ENCODE measurements at places on chromosomes 16 and 17. TPM values are rescaled to one million over a fixed set of nuclear protein-coding genes. Genes with fewer than 3 reads are reported as not detected.

- no peak for DNase-seq
These were observed 54.7 kb downstream of the PGS1 start for GRCh38 chr17:78433013-78433727.

DNA sequence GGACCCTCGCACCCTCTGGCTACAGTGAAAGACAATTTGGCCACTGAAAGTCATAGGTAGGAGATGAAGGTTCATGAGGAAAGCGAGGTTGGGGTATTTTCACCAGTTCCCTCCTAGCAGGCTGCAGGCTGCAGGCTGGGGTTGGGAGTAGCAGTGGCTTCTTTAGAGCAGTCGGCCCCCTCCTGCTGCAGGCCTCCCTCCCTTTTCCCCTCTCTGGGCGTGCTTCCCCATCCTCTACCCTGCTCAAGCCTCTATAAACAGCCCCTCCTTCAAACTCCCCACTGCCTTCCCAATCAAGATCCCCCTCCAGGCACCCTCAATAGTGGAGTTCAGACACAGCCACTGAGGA is 41.8 kb downstream of the GAS7 start:
- no peak for DNase-seq

TMEM256 gene
- 114 TPM for total RNA-seq

DNA sequence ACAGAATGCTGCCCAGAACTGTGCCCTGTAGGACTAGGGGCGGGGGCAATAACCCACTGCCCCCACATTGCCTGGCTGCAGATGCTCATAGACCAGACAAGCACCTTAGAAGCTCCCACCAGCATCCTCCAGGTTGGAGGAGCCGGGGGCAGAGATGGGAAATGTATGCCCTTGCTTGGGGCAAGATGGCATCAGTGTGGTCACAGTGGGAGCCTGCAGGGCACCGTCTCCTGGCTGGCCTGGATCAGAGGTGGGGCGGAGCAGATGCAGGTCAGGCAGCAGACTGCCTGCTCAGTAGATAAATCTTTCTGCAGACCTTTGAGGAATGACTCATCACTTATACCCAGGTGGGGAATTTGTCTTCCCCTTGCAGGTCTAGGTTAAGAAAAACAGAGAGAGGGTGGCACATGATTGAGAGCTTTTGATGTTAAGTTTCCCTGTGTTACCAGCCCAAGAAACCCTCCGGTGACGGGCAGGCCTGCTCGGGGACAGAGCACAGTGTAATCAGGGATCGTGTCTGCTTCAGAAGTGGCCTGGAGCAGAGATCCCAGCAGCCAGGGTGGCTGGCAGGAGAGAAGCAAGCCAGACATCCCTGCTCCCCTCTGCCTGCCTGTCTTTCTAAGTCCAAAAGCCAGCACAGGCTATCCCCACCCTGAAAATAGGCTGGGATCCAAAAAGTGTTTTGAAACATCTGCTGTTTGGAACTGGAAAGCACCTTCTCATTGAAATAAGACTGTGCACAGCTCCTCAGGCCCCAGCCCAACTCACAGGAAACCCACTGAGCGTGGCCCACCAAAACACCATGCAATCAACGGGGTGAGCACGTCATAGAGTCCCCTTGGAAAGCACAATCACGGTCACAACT is 50.7 kb upstream of the RPL38 start:
- DNase-seq = no peak

MATCAP1 gene
- total RNA-seq = 63.5 TPM

MYH2 gene
- not detected for total RNA-seq

GRCh38 chr16:46859719-46860152 is 24.4 kb upstream of the GPT2 start:
- no peak for DNase-seq

KRTAP3-1 gene
- not detected for total RNA-seq

SEPTIN12 gene
- not detected for total RNA-seq

DNA sequence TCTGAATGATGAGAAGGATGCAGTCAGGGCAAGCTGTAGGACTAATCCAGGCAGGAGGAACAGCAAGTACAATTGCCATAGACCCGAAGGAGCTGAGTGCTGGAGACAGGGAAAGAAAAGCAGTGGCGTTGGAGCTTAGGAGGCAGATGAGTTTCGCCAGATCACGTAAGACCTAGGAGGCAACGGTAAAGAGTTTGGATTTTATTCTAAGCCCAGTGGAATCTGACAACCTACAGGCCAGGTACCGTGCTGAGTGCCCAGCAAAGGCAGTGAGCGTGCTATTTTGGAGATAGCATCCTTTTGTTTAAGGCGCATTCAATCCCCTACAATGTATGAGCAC is 1.2 kb downstream of the USP43 start:
- no peak for DNase-seq

GRCh38 chr17:6782244-6782643 is 6.2 kb downstream of the FBXO39 start:
- no peak for DNase-seq

MT4 gene
- not detected for total RNA-seq

SNN gene
- total RNA-seq = 14.4 TPM

OTOP3 gene
- total RNA-seq = not detected

GRCh38 chr16:86288716-86289294 is 221.5 kb upstream of the FOXF1 start:
- DNase-seq = no peak

DNA sequence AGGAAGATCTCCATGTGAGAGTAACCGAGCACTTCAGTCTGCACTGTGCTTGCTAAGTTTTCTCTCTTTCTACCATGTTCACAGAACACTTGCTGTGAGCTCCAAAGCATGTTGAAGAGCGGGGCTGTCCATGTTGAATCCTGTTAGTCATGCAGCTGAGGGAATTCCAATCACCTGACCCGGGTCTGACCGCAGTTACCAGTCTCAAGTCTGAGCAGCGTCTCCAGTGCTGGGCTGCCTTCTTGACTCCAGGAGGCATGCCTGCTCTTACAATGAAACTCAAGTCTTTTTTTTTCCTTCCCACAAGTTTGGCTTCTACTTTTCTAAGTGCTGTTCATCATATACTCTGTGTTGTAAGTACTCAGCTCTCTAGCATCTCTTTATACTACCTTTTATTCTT is 44.3 kb downstream of the HOXB1 start:
- no peak for DNase-seq

GRCh38 chr16:83051451-83051850 is 424.7 kb downstream of the CDH13 start:
- DNase-seq = no peak

DNA sequence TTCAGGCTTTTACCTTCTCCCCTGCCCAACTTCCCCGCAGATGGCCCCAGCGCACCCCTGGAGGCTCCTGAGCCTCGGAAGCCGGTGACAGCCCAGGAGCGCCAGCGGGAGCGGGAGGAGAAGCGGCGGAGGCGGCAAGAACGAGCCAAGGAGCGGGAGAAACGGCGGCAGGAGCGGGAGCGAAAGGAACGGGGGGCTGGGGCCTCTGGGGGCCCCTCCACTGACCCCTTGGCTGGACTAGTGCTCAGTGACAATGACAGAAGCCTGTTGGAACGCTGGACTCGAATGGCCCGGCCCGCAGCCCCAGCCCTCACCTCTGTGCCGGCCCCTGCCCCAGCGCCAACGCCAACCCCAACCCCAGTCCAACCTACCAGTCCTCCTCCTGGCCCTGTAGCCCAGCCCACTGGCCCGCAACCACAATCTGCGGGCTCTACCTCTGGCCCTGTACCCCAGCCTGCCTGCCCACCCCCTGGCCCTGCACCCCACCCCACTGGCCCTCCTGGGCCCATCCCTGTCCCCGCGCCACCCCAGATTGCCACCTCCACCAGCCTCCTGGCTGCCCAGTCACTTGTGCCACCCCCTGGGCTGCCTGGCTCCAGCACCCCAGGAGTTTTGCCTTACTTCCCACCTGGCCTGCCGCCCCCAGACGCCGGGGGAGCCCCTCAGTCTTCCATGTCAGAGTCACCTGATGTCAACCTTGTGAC is 3.6 kb downstream of the MAPK7 start:
- peak; percentile 49 for DNase-seq

GRCh38 chr17:80396157-80397033 is 18.6 kb upstream of the ENDOV start:
- no peak for DNase-seq

DNA sequence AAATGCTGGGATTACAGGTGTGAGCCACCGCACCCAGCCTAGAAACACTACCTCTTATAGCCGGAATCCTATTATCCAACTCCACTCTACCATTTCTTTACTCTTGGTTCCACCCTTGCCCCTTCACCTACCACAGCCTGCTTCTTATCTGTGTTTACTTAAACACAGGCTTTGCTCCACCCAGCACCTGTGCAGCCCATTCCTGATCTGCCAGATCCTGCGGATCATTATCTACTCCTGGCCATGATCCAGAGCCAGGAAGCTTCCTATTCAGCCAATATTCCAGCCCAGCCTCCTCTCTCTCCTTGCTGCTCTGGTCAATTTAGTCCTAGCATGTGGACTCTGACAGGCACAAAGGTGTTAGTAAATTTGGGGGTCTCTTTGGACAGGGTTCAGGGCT is 98.8 kb upstream of the MED13 start:
- no peak for DNase-seq

- DNase-seq = no peak
These were observed 488 bp upstream of the NTN3 start for GRCh38 chr16:2470603-2471015.

GRCh38 chr17:46815474-46816353 is 2.8 kb downstream of the WNT3 start:
- DNase-seq = no peak

GRCh38 chr17:6642592-6642991 is 1.7 kb downstream of the TXNDC17 start:
- DNase-seq = no peak

DNA sequence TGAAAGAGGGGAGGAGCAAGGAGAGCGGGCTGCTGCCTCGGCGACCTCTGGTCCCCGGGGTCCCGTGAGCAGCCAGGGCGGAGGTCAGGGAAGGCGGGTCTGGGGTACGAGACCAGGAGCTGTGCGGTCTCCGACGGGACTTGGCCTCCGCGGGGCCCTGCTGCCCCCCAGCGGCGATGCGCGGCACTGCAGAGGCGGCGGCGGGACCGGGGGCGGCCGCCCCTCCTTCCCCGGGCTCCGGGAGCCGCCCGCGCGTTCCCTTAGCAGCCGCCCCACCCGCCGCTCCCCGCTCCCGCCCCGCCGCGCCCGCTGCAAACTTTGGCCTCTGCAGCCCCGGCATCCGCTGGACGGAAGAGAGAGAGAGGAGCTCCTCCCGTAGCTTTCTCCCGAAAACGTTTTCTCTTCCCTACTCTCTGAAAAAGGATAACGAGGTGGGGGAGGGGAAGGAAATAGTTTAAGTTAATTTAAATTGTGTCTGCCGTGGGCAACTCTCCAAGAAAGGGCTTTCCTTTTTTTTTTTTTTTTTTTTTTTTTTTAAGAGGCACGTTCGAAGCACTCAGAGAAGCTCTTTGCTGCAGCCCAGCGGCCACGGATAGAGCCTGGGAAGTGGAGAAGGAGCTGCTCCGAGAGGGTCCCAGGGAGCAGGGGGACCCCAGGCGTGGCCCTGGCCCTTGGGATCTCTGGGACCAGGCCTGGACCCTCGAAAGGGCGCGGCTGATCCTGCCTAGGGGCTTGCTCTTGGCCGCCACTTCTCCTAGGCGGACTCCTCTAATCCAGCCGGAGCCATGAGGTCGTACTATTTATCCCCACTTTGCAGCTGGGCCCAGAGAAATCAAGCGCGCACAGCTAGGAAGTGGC is 43.2 kb downstream of the C16orf82 start:
- DNase-seq = peak; percentile 73

DPEP3 gene
- 0.23 TPM for total RNA-seq

FOXF1 gene
- total RNA-seq = not detected

ZSCAN10 gene
- 0.14 TPM for total RNA-seq

DNA sequence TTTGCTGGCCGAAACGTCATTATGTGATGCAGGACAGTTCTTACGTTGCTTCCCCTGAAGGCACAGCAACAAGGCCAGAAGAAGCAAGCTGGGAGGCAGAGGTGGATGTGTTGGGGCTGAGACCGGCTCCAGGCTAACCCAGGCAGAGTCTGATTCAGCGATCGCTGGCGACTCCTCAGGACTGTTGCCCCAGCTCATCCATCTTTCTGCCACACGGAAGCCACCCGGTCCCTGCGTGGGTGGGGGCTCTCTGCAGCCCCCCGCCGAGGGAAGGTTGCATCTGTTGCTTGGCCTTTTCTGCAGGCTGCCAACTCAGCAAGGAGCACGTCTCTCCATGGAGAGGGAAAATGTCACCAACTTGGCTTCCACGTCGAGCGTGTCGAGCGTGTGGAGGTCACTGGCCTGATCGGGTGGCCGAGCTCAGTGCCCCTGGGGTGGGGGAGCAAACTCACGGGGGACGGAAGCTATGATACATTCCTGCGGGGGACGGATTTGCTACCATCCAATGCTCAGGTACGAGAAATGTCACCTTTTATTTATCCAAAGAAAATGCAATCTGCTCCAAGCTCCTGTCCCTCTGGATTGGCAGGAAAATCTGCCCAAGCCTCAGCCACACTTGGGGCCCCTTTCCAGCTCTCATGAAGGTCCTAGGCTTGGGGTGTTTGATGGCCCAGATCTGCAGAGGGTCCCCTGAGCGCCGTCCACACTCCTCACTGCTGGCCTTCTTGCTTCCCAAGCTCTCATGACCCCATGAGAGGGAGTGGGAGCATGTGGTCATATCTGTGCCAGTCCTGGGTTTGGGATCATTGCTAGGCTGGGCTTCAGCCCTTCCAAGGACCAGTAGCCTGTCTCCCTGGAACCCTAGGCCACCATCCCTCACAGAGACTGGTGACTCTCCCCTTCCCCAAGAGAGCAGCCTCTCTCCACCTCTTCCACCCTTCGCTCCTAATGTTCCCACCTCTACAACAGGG is 69.4 kb downstream of the RPH3AL start:
- peak; percentile 40 for DNase-seq

DNA sequence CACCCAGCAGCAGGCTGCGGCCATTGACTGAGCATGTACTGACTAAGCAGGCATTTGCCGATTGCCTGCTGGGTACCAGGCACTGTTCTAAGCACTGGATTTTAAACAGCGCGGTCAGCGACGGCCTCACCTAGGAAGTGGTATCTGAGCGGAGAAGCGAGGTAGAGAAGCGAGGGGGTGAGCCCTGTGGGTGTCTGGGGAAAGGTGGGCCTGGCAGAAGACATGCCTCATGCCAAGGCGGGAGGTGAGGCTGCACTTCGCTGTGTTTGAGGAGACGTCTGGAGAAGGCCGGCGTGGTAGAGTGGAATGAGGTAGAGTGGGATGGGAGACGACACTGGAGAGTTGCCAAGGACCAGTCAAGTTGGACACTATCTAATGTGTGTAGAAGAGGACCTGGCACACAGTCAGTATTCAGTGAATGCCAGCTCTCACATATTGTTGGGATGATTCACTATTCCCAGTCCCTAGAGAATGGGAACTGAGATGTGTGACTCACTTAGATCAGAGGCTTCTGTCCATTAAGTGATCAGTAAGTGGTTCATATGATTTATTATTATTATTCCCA is 14.4 kb downstream of the SYCE1L start:
- DNase-seq = no peak

GRCh38 chr17:39926588-39927100 is 757 bp downstream of the ORMDL3 start:
- peak; percentile 67 for DNase-seq

RHBDL1 gene
- 4.6 TPM for total RNA-seq

- DNase-seq = no peak
These were observed 629.0 kb upstream of the CDH8 start for GRCh38 chr16:62665269-62665668.

GRCh38 chr17:18253947-18254821 is 4.4 kb downstream of the FLII start:
- no peak for DNase-seq

GRCh38 chr17:2095536-2095910 is 40.6 kb downstream of the HIC1 start:
- no peak for DNase-seq

CD300E gene
- not detected for total RNA-seq

KRTAP4-1 gene
- not detected for total RNA-seq

Data from activated naive CD4-positive, alpha-beta T cell treated with anti-CD3 and anti-CD28 coated beads, Interleukin-2, amount 50 U/mL, for 72 hours (primary cell).